GM10248 (cell line): ENCODE measurements at places on chromosomes 4 and X.

DNA sequence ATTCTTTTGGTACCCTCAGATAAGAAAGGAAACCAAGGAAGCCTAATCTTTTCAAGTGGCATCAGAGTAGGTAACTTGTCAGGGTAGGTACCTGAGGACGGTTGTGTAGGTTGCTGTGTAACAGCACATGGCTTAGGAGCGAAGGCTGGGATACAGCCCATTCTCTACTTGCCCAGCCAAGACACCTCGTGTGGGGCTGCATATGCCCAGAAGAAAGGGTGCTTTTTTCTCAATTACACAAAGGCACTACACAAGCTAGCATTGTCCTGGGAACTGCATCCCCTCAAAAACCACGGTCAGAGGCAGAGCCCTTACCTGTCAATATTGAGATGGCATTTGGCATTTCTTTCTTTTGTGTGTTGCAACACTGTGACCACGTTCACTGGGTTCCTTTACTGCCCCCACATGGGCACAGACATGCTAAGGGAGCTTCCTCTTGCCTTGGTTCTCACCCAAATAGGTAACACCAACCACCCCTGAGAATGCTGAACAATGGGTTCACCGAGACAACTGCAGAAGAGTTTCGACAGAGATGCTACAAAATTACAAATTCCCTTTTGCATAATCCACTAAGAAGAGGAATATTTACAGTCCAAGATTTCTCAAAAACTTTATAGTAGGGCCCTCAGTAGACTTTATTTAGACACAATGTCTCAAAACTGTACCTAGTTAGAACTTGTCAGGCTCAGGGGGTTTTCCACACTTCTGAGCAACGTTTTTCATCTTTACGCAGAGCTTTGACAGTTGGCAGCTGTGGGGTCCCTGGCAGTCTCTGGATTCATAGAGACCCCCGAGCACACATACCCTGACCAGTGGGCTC lies 35.8 kb upstream of the TNIP3 start:
- peak; percentile 29 for DNase-seq

GRCh38 chr4:134544303-134544770 lies 342.7 kb upstream of the PABPC4L start:
- no peak for DNase-seq

GRCh38 chr4:54872261-54872660 lies 214.5 kb downstream of the KIT start:
- no peak for DNase-seq

GRCh38 chrX:17591741-17592110 lies 145.6 kb upstream of the SCML1 start:
- DNase-seq, result no peak

DNA sequence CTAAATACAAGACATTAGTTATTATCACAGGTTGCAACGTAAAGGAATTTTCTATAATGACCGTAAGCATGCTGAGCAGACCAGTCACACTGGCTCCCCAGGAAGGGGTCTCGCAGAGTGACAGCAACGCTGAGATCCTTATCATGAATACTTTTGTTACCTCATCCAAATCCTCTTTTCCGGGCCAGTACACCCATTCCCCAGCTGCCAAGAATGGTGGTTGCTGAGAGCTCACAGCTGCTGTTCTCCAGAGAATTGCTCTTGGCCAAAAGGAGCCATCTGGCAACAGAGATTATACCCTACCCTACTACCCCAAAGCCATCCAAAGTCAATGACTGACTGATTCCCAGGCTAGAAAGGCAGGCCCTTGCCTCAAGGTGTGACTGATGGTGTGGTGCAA lies 91.6 kb downstream of the FUNDC1 start:
- no peak for DNase-seq

DNA sequence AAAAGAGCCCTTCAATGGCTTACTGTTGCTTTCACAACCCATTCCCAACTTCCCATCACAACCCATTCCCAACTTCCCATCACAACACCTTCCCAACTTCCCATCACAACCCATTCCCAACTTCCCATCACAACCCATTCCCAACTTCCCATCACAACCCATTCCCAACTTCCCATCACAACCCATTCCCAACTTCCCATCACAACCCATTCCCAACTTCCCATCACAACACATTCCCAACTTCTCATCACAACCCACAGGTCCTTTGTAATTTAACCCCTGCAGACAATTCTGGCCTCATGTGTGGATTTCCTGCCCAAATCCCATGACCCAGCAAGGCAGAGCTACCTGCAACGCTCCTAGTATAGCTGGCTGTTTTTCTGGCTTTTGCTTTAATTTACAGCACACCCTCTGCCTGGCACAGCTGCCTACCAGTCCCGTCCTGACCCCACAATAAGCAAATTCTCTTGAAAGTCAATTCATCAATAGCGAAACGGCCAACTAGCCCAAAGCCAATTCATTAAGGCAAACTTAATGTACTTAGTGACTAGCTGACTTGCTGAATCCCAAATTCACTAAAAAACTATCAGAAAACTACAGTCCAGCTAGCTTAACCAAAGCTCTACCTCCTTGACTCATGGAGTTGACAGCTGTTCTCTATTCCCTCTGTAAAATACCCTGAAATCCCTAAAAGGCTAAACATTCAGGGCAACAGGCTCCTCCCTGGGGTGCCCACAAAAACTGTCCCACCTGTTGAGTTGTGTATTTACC lies 75.6 kb downstream of the AFAP1 start:
- DNase-seq, result peak; percentile 40

- no peak for DNase-seq
Measured at GRCh38 chrX:8849458-8849857, 48.3 kb upstream of the FAM9A start.

DNA sequence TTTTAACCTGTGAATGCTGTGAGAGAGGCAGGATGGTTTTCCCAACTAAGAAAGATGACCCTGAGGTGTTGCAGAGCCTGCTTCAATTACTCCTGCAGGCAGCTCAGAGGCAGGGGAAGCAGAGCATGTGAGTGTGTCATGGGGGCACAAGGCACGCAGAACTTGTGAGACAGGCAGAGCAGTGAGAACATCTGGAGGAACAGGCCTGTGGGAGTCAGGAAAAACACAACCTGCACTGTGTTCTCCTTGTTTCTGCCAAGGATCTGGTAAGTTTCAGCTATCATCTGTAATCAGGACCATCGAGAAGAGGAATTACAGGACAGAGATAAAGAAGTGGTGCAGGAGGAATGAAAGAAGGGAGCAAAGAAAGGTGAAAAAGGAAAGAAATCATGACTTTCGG lies 741.8 kb upstream of the INTU start:
- DNase-seq, result no peak

GRCh38 chr4:57071326-57071725 lies 38.9 kb downstream of the IGFBP7 start:
- no peak for DNase-seq

- DNase-seq, result no peak
Measured at GRCh38 chr4:146943691-146944375, 1.8 kb downstream of the TTC29 start.

DNA sequence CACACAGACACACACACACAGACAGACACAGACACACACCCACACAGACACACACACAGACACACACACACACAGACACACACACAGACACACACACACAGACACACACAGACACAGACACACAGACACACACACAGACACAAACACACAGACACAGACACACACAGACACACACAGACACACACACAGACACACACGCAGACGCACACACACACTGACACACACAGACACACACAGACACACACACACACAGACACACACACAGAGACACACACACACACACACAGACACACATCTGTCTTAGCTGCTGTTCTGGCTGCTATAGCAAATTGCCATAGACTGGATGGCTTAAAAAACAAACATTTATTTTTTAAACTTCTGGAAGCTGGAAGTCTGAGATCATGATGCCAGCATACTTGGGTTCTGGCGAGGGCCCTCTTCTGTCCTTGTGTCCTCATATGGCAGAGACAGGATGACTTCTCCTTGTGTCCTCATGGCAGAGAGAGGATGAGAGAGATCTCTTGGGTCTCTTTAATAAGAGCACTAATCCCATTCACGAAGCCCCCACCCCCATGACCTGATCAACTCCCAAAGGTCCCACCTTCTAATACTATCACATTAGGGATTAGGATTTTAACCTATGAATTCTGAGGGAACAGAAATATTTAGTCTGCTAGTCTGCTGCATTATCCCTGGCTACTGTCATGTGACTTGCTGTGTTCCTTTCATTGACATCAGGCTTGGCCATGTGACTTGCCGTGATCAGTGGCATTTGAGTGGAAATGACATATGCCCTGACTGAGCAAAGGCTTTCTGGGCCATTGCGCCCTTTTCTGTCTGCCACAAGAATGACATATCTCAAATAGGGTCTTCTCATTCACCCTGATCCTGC lies 32.7 kb upstream of the RASGEF1B start:
- no peak for DNase-seq

- DNase-seq, result no peak
Measured at GRCh38 chr4:140633951-140634350, 65.2 kb upstream of the UCP1 start.

DNA sequence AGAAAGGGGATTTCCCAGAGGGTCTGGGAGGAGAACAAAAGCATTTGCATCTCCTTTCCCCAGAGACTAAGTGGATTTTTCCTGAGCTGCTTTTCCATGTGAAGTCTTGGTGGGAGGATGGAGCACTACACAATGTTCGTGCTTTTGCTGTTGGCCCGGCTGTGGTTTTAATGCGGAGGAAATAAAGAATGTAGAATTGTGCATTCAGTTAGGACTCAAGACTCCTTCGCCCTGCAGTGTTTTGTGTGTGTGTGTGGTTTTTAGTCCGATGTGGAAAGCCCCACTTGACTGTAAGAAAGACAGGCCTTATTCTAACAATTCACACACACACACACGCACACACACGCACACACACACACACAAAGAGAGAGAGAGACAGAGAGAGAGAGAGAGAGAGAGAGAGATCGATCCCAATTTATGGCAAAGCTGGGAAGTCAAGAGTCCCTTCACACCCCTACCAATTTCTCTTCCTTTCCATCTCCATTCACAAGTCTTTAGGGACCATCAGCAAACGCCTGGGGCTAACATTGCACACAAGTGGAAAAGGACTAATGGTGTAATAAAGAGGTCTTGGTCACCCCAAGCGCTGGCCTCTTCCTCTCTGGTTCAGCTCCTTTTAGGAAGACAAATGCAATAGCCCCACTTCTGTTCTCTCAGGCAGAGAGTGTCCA lies 44.2 kb downstream of the CLDN34 start:
- DNase-seq, result no peak

GRCh38 chr4:135917011-135917410 lies 1615.3 kb downstream of the PCDH18 start:
- DNase-seq, result no peak

DNA sequence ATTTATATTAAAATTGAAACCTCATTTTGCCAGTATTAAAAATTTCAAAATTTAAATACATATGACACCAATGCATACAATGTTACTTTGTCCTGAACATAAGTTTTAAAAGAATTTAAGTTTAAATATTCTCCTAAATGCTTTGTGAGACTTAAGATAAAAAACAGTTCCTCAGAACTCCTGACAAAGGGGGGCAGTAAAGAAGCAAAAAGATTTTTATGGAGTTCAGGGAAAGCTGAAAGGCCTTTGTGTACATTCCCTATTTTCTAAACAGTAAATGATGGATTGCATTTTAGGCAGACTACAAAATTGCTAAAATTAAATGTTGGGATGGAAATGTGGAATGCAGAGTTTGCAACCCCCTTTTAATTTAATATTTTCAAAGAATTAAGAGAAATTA lies 81.7 kb downstream of the SNCA start:
- no peak for DNase-seq

DNA sequence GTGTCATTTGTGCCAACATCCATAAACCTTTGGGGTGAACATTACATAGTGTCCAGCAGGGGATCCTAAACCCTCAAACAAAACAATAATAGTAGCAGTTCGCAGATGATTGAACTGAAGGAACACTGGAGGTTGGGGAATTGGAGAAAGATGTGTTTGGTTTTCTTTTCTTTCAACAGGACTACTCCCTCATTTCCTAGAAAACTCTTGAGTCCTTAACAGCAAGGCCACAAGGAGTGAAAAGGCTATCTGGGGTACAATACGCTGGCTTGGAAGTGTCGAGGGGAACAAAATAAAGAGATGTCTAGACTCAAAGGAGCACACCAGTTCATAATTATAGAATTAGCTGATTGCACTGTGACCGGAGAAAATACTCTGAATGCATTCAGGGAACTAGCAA lies 72.1 kb downstream of the IDS start:
- DNase-seq, result no peak

- peak; percentile 32 for DNase-seq
Measured at GRCh38 chr4:177339477-177340374, 30.1 kb downstream of the NEIL3 start.

- peak; percentile 5 for DNase-seq
Measured at GRCh38 chr4:2246384-2247127, 4.6 kb upstream of the HAUS3 start.

DNA sequence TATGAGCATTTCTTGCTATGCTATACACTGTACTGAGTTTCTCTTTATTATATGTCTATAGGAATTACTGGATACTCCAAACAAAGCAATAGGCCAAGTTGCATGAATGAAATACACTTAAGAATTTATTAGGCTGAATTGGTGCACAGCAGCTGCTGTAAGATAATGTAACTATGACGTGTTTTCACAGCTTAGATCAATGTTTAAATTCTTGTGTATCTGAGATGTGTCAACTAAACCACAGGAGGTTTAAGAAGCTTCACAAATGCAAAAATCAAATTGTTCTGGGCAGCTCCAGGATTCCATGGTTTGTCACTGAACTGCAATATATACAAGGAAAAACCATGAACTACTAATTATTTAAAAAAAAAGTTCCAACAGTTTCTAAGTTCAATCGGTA lies 156.7 kb downstream of the MAPK10 start:
- no peak for DNase-seq

DNA sequence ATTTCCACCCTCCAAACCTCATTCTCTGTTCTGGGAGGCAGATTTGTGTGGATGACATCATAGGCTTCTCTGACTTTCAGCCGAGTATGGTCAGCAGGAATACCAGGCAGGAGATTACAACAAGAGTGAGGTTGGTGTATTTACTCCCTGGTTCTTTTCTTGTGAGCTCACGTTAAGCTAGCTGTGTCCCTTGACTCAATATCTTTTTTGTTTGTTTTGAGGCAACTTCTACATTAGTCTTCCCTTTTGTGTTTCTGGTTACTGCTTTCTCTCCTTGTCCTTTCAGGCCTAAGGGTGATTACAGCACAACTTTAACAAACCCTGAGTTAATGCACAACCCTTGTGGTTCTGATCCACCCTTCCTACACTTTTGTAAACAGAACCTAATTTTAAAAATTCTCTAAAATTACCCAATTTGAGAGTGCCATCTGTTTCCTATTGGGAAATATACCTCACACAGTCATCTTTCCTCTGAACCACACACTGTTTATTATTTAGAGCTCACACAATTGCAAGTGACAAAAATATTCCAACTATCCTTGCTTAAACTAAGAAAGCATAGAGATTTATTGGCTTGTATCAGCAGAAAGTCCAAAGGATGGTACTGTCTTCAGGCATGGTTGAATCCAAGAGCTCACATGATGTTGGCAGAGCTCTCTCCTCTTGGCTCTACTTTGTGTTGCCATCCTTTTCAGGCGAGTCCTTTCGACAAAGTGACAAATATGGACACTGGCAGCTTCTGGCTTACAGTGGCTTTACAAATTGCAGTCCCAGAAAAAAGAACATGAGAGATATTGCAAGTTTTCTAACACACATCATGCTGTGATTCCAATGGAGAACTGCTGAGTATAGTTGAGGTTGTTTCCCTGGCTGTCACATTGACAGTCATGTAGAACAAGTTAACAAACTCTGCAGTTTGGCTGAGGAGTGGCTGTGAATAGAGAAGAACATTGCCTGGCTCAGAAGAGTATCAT lies 150.5 kb upstream of the DDIT4L start:
- no peak for DNase-seq
